NCI-H524 (cell line): ENCODE measurements at places on chromosomes 7 and 10.

- no peak for DNase-seq
Observed at GRCh38 chr10:91345716-91346115, 64.4 kb upstream of the HECTD2 start.

GRCh38 chr10:103188853-103189252, 4.2 kb downstream of the NT5C2 start:
- DNase-seq = no peak

GRCh38 chr7:38300175-38300574, 26.7 kb upstream of the TARP start:
- DNase-seq = no peak

- no peak for DNase-seq
Observed at GRCh38 chr10:95480901-95481491, 80.2 kb downstream of the SORBS1 start.

- no peak for DNase-seq
Observed at GRCh38 chr10:28601012-28601411, 68.1 kb downstream of the WAC start.

GRCh38 chr10:123571978-123572377, 94.2 kb upstream of the GPR26 start:
- no peak for DNase-seq

DNA sequence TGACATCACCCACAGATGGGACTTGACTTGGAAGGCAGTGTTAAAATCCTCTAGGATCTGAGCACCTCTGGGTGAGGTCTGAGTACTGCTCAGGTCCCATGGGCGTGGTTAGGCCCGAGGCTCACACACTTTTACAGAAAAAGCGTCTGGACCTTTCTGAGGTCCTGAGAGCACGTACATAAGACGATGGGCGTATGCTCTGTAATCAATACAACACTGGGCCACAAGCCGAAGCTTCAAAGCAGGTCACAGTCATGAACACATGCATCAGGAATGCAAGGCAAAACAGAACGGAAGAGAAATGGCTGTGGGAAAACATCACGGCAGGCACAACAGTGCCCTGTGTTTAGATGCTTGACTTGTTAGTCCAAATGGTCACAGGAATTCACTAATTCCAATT, 112.2 kb downstream of the LARP4B start:
- no peak for DNase-seq

GRCh38 chr7:67788669-67789068, 792.0 kb downstream of the TYW1 start:
- peak; percentile 16 for DNase-seq

- no peak for DNase-seq
Observed at GRCh38 chr7:81515009-81515408, 254.8 kb downstream of the HGF start.

DNA sequence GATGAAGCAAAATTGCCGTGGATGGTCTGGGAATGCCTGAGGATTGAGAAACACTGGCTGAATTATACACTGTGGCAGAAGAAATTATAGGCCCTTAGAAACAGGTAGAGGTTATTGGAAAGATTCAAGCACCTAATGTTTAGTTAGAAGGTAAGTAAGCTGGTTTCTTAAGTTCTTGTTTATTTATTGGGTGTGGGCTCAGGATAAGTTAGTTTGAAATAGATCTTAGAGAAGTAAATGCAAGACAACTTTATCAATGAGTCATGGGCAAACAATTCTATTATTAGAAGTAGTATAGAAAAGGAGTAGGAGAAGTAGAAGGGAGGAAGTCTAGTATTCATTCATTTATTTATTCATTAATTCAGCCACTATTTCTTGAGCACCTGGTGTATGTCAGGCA, 96.5 kb downstream of the KAT6B start:
- DNase-seq = no peak

DNA sequence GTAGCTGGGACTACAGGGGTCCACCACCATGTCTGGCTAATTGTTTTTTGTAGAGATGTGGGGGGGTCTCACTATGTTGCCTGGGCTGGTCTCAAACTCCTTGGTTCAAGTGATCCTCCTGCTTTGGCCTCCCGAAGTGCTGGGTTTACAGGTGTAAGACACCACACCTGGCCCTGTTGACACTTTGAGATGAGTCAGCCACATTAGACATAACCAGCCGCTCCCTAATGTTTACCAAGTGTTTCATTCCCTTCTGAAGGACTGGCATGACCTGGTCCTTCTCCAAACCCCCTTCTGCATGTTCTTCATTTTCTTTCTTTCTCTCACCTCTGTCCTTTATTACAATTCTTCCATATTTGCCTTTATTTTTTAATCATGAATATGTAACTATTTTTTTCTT, 67.8 kb downstream of the TAF3 start:
- DNase-seq = no peak

- DNase-seq = no peak
Observed at GRCh38 chr7:1665549-1666316, 4.3 kb upstream of the ELFN1 start.

DNA sequence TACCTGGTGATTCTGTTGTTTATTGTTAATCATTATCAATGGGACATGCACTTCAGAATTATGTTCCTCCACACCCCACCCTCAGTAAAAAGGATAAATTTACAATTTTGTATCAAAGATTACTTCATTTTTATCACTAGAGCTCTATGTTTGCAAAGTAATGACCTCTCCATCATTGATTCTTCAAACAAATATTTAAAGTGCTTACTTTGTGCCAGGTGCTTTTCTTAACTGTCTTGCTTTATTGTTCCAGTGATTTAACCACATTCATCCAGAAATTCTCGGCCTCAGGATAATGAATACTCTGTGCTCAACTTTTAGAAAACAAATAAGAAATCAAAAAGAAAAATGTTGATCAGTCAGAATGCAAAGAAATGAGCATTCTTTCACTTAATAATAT, 144.9 kb upstream of the FOXP2 start:
- DNase-seq = no peak

GRCh38 chr10:2119316-2119715, 382.0 kb upstream of the ADARB2 start:
- no peak for DNase-seq

DNA sequence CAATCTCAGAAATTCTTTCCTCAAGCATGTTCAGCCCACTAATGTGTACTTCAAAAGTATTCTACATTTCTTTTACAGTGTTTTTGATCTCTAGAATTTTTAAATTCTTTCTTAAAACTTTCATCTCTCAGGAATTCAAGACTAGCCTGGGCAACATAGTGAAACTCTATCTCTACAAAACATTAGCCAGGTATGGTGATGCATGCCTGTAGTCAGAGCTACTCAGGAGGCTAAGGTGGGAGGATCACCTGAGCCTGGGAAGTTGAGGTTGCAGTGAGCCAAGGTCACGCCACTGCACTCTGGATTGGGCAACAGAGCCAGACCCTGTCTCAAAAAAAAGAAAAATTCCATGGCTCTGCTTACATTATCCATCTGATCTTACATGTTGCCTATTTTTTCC, 5.0 kb upstream of the EGFR start:
- no peak for DNase-seq
